ENCODE measurements at places on chromosomes 11 and 22. TPM values are rescaled to one million over a fixed set of nuclear protein-coding genes. Genes with fewer than 3 reads are reported as not detected.

Gene CREBZF
- 50.0 TPM for polyA plus RNA-seq

DNA sequence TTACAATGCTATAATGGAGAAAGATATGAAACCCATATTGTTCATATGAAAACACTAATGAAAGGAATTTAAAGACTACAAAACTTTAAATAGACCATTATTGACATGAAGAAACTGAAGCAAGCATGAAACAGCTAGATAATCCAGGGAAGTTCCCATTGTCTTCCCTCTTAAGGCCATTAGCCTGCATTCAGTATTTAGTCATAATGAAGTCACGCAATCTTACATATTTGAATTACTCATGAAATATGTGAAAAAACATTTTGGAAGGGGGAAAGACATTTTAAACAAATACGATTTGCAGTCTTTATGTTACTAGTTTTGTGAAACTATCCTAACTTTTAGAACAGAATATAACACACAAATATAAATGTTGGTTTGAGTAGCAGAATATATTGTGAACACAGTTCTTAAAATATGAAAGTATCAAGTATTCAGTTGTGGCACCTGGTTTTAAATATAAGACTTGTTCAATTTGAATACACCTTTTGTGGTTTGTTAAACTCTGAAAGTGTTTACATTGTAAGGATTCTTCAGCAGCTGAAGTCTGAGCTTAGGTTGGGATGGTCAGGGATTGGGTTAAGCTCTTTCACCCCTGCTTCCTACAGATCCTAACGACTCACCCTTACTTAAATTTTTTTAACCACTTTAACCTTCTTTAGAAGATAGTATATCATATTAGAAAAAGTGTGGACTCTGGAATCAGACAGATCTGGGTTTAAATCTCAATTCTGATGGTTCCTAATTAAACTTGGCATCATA lies 500.3 kb upstream of the TENM4 start:
- DNase-seq: no peak
- no peak overlapping the region for H3K4me3 ChIP-seq
- no peaks in the 10 kb centered on the region for H3K27me3 ChIP-seq

Gene OR52I1
- polyA plus RNA-seq: not detected

DNA sequence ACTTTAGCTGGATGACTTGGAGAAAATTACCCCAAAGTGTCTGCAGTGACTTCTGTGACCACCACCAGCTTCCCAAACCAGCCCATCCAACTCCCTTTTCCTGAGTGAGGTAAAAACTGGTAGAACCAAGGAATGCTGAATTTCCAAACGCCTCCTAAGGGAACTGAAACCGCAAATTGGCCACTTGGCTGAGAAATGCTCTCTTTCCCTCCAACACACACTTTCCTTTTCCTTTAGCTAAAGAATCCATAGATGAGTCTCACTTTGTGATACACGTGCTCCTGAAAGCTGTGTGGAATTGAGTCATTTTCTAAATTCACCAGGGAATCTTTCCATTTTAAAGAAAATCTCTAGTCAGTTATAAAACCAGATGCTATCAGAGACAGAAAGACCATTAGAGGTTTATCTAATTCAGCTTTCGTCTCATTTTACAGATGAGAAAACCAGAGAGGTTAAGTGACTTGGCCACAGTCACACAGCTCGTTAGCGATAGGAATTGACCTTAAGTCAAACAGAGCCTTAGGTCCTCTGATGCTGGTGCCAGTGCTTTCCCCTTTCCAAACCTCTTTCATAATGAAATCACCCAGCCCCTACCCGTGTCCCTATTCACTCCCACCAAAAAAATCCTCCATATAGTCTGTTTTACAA lies 137.2 kb downstream of the COMMD9 start:
- H3K4me3 ChIP-seq: no peak overlapping the region
- no peak for DNase-seq
- no peaks in the 10 kb centered on the region for H3K27me3 ChIP-seq
- H3K36me3 ChIP-seq: no peaks in the 10 kb centered on the region
- H3K27ac ChIP-seq: no peak overlapping the region
- peaks cover 25% of the 10 kb centered on the region for H3K4me1 ChIP-seq

DNA sequence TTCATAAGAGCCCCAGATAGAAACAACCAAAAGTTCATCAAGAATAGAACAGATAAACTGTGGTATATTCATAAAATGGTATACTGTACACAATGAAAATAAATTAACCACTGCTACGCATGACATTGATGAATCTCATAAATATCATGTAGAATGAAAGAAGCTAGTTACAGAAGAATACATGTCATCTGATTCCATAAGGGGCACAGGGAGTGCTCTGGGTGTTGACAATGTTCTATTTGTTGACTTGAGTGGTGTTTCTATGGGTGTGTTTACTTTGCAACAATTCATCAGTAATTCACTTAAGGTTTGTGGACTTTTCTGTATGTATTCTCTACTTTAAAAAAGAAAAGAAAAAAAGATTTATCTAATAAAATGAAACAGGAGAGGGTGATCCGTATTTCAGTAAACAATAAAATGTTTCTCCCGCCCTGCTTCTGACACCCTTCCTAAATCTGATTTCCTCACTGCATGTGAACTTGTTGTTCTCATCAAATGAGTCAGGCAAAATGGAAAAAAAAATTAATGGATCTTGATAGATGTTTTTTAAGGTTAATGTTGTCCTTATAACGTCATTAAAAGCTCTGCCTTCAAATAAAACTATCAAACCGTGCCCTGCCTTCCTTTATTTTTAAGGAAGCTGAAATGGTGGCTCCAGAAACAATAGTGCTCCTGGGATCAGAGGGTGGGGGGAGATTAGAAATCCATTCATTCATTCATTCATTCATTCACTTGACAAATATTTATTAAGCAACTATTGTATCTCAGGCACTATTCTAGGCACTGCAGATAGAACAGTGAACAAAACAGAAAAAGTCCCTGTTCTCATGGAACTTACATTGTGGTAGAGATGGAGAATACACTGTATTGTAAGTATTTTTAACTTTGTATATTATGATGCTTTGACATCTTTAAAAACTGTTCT lies 77.2 kb upstream of the CD44 start:
- H3K27ac ChIP-seq: no peak overlapping the region
- no peaks in the 10 kb centered on the region for H3K36me3 ChIP-seq
- no peak for DNase-seq
- no peak overlapping the region for H3K4me3 ChIP-seq
- no peaks in the 10 kb centered on the region for H3K27me3 ChIP-seq

DNA sequence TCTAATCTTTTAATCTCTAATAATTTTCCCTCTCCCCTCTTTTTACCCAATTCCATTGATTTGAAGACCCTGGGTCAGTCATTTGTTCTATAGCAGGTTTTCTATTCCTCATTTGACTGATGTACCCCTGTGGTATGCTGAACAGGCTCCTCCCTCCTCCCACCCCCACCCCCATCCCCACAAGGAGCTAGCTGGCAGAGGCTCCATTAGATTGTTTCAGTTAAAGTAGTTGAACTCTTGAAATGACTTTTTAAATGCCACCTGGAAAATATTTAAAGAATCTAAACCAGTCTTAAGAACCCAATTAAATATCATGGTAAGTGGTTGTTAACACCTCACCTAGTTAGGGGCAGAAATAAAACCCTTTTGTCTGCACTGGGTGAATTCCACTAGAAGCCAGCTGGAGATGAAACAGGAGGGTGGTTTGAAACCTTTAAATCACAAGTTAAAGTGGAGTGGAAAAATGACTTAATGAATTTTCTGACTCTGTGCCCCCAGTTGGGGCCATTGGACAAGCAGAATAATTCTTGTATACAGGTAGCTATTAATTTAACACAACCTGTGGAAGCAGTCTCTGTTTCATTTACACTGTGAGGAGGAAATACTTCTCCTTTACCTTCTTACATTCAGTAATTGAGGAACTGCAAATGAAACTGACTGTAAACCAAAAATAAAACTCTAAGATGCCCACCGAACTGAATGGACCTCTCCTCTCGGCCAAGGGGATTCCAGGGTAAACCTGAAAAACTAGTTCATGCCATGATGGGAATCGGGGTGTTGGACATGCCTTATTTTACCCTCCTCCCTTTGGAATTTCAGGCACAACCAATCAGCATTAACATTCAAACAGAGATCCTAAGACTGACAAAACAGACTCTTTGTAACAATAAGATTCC lies 30.7 kb downstream of the PRR5L start:
- H3K4me1 ChIP-seq: no peaks in the 10 kb centered on the region
- H3K27ac ChIP-seq: no peak overlapping the region
- H3K36me3 ChIP-seq: no peaks in the 10 kb centered on the region
- H3K27me3 ChIP-seq: no peaks in the 10 kb centered on the region

GRCh38 chr11:16603890-16604793 lies 134.3 kb upstream of the C11orf58 start:
- peaks cover 13% of the 10 kb centered on the region for H3K27me3 ChIP-seq
- peak; percentile 73 for DNase-seq
- H3K4me1 ChIP-seq: peaks cover 14% of the 10 kb centered on the region
- H3K27ac ChIP-seq: peak overlapping the region; percentile 72
- H3K36me3 ChIP-seq: no peaks in the 10 kb centered on the region

GRCh38 chr11:20084921-20085814 lies 75.1 kb downstream of the DBX1 start:
- H3K4me1 ChIP-seq: peaks cover 4% of the 10 kb centered on the region
- H3K4me3 ChIP-seq: no peak overlapping the region
- no peak for DNase-seq
- H3K36me3 ChIP-seq: no peaks in the 10 kb centered on the region

Gene PDE2A
- polyA plus RNA-seq: 106 TPM

DNA sequence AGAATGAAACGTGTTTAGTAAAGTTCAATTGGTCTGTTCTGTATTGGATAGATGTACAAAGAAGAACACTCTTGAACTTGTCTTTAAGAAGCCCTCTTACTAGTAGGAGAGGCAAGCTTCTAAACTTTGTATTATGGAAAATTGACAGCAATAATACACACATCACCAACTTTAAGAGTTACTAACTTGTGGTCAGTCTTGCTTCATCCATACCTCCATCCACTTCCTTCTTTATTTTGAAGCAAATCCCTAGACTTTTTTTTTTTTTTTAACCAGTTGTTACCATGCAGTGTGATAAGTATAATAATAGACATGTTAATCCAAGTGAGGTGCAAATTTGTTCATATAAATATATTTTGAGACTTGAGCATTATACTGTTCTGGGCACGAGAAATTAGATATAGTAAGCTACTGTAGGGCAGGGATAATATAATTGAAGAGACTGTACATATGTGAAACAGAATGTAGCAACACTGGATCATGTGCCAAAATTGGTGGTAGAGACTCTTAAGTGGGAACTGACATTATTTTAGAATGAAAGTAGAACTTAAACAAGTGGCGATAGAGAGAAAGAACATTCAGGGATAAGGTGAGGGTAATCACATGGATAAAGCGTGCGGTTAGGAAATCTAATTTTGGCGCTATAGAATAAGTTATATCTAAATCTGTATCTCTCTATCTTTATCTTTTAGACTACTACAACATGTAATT lies 6.5 kb downstream of the FAR1 start:
- H3K36me3 ChIP-seq: no peaks in the 10 kb centered on the region
- H3K27ac ChIP-seq: no peak overlapping the region
- H3K27me3 ChIP-seq: no peaks in the 10 kb centered on the region
- no peak for DNase-seq
- H3K4me1 ChIP-seq: peaks cover 21% of the 10 kb centered on the region

DNA sequence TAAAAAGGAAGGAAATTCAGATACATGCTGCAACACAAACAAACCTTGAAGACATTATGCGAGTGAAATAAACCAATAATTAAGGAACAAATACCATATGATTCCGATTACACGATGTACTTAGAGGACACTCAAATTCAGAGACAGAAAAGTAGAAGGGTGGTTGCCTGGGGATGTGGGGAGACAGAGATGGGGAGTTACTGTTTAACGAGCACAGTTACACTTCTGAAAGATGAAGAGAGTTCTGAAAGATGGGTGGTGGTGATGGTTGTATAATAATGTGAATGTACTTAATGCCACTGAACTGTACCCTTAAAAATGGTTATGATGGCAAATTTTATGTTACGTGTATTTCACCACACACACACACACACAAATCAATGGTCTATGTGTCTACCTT lies 14.7 kb downstream of the ZBTB44 start:
- H3K4me1 ChIP-seq: peaks cover 10% of the 10 kb centered on the region
- H3K27ac ChIP-seq: no peak overlapping the region
- H3K36me3 ChIP-seq: no peaks in the 10 kb centered on the region
- no peak overlapping the region for H3K4me3 ChIP-seq
- no peaks in the 10 kb centered on the region for H3K27me3 ChIP-seq

DNA sequence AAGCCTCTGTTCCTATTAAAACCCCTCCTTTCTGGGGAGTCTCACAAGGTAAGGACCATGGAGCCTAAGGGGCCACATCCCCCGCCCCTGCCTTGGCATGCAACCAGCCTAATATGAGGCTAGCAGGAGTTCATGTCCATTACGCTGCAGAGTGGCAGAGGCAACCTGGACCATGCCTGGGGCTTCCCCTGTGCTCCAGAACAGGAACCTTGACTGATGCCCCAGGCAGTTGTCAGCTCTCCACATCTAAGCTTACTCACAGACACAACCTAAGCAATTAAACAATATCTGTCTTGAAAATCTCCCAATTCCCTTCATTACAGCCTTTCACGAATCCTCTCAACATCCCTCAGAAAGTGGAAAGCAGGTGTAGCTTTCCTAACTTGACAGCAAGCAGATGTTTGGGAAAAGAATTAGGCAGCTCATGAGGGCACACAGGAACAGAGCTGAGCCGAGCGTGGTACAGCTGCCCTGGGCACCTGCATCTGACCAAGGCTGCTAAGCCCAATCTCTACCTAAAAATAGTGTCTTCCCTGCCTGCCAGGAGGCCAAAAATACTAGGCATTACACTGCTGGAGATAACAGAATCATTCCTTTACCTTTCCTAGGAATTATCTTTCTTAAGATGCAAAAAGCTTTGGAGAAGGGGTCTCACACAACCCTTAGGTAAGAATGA lies 20.8 kb downstream of the C11orf71 start:
- DNase-seq: no peak
- H3K4me3 ChIP-seq: no peak overlapping the region
- H3K4me1 ChIP-seq: no peaks in the 10 kb centered on the region

DNA sequence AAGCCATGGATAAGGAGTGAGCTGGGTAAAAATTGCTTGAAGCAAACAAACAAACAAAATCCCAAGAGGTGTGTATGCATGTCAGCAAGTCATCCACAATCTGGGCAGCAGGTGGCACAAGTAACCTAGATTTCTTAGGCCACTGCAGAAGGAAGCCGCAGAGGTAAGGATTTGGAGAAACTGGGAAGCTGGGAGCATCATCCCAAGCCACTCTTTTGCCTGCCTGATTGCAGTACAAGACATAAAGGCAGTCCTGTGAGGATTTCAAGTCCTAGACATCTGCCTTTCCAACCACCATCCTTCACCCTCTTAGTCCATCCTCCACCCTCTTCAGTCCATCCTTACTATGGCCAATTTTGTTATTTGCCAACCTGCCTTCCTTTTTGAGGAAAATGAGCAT lies 67.2 kb upstream of the BMAL1 start:
- no peaks in the 10 kb centered on the region for H3K36me3 ChIP-seq
- no peaks in the 10 kb centered on the region for H3K27me3 ChIP-seq
- H3K4me1 ChIP-seq: no peaks in the 10 kb centered on the region
- H3K4me3 ChIP-seq: no peak overlapping the region

Measured in adrenal gland (tissue), 19 donors.